ENCODE measurements at places on chromosomes 11 and 22. TPM values are rescaled to one million over a fixed set of nuclear protein-coding genes. Genes with fewer than 3 reads are reported as not detected.

Gene SLCO2B1
- 55.5 TPM for total RNA-seq

- no peaks in the 10 kb centered on the region for H3K4me1 ChIP-seq
- H3K4me3 ChIP-seq, result no peak overlapping the region
- no peaks in the 10 kb centered on the region for H3K36me3 ChIP-seq
- no peak for DNase-seq
- H3K27ac ChIP-seq, result no peak overlapping the region
These were observed 14.5 kb upstream of the MSANTD2 start for GRCh38 chr11:124814739-124815138.

DNA sequence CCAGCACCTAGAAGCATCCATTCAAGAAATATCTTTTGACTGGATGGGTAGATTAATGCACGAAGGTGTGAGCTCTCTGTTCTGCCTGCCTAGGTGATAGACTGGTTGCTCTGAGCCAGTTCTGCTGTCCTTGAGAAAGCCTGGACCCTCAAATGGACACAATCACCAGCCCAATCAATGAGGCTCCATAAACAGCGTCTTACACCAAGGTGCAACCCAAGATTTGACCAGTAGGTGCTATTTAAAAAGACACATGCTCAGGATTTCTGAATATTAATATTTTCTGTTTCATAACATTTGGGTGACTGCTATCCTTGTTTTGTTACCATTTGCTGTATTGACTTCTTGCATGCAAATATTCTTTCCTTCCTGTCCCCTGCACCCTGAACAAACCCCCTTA is 39.0 kb downstream of the PAMR1 start:
- no peaks in the 10 kb centered on the region for H3K27me3 ChIP-seq
- DNase-seq, result no peak
- no peak overlapping the region for H3K4me3 ChIP-seq

Gene OR51B5
- total RNA-seq, result 1.2 TPM

DNA sequence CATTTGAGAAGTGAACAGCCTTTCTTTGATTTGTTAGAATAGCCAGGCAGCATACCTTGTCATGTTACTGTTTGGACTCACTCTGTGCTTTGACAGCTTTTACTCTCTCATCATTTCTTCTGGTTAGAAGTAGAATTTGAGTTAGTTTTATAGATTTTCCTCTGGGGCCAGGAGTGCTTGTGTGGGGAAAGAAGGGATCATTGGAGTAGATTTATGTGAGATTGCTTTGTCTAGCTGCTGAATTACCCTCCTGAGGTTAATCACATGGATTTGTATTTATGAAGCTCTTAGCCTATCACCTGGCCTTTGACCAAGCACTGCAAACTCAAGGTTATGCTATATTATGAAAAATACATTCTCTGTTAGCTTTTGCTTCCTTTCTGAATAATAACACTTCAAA is 54.3 kb downstream of the SWAP70 start:
- no peak for DNase-seq
- peaks cover 4% of the 10 kb centered on the region for H3K36me3 ChIP-seq
- peaks cover 31% of the 10 kb centered on the region for H3K4me1 ChIP-seq
- no peaks in the 10 kb centered on the region for H3K27me3 ChIP-seq
- H3K4me3 ChIP-seq, result no peak overlapping the region

Gene MRPL48
- 23.3 TPM for total RNA-seq

- no peaks in the 10 kb centered on the region for H3K36me3 ChIP-seq
- H3K27ac ChIP-seq, result no peak within 1 kb of the TSS
- peaks cover 7% of the 10 kb centered on the region for H3K27me3 ChIP-seq
- DNase-seq, result peak; percentile 79
These were observed at the start of gene ASCL2 for GRCh38 chr11:2270322-2271076. Gene ASCL2 (minus strand): TSS chr11:2270588. CDS start chr11:2270332, 256 bp downstream.

Gene SHANK2
- total RNA-seq, result 11.0 TPM

DNA sequence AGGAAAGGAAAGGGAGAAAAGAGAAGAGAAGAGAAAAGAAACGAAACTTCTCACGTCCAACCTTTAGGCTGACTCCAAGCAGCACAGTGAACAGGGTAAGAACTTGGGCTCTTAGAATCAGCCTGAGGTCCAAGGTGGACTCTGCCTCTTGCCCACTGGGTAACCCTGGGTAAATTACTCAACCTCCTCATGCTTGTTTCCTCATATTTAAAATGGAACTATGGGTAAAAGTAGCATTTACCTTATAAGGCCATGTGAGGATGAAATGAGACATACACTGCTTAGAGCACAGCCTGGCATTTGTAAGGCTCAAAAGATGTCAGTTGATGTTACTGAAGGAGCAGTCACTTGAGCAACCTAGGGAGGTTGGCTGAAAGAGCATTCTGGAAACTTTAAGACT is 107.9 kb downstream of the C11orf58 start:
- H3K27me3 ChIP-seq, result no peaks in the 10 kb centered on the region
- H3K36me3 ChIP-seq, result peaks cover 1% of the 10 kb centered on the region
- no peaks in the 10 kb centered on the region for H3K4me1 ChIP-seq
- no peak overlapping the region for H3K4me3 ChIP-seq
- no peak overlapping the region for H3K27ac ChIP-seq
- DNase-seq, result no peak

Gene RAB3IL1
- 32.2 TPM for total RNA-seq
